Activated T-helper 2 cell treated with anti-CD3 and anti-CD28 coated beads, Interferon-gamma antibody, Interleukin-2, Interleukin-4, amounts not matched to agents 10 μg/mL and 5 μg/mL and 100 μg/mL, durations not matched to agents 14 hours and 24 hours and 36 hours (primary cell): ENCODE measurements at places on chromosomes 2 and 18. TPM values are rescaled to one million over a fixed set of nuclear protein-coding genes. Genes with fewer than 3 reads are reported as not detected.

CFAP210 gene
- not detected in 2 replicates for total RNA-seq

MOCOS gene
- total RNA-seq: 0.16 and 0.25 TPM in 2 replicates

MERTK gene
- 1.0 and 1.4 TPM in 2 replicates for total RNA-seq

NYAP2 gene
- total RNA-seq: not detected in 2 replicates

SP9 gene
- not detected in 2 replicates for total RNA-seq
